ENCODE measurements at places on chromosomes 6 and 20.

- no peak for DNase-seq
Observed at GRCh38 chr6:131643855-131644460, 6.9 kb downstream of the ENPP3 start.

- DNase-seq, result no peak
Observed at GRCh38 chr6:130766239-130767144, 60.7 kb upstream of the SMLR1 start.

DNA sequence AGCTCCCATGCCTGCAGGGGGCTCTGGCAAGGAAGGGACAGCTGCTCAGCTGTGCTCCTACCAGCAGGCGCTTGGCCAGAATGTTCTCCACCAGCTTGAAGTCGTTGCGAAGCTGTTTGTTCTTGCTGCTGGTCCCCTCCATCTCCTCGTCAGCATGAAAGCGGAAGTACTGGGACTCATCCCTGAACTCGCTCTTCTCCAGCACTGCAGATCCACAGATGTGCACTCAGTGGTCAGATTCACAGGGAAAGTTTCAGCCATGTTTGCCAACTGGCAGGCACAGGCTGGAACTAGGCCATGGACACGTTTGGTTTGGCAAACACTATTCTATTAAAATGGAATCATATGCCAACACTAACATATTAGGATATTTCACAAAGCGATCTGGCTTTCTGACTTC, 167.9 kb downstream of the PREX1 start:
- DNase-seq, result no peak

DNA sequence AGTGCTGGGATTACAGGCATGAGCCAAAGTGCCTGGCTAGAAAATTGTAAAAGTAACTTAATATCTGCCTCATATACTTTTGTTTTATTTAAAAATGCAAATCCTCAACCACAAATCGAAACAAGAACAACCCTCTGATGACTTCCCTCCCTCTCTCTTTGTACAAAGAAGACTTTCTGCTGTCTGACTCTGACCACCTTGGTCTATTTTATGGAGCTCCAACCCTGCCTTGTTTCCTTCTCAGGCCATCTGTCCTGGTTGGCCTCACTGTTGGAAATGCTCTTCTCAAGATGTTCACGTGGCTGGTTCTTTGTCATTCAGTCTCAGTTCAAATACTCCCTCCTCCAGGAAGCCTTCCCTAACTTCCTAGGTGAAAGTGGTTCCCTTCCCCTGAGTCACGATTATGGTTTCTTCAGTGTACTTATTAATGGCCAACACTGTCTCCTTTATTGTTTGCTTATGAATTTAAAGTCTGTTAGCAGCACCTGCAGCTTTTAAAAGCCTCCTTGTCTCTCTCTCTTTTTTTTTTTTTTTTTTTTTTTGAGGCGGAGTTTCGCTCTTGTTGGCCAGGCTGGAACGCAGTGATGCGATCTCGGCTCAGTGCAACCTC, 151.5 kb upstream of the SALL4 start:
- no peak for DNase-seq

GRCh38 chr6:156507656-156508055, 269.5 kb upstream of the ARID1B start:
- DNase-seq, result no peak

- no peak for DNase-seq
Observed at GRCh38 chr6:20474874-20475542, 59.2 kb upstream of the CDKAL1 start.

GRCh38 chr6:73743081-73743480, 47.1 kb downstream of the CD109 start:
- DNase-seq, result no peak

GRCh38 chr6:84447651-84448050, 220.2 kb upstream of the CEP162 start:
- no peak for DNase-seq

DNA sequence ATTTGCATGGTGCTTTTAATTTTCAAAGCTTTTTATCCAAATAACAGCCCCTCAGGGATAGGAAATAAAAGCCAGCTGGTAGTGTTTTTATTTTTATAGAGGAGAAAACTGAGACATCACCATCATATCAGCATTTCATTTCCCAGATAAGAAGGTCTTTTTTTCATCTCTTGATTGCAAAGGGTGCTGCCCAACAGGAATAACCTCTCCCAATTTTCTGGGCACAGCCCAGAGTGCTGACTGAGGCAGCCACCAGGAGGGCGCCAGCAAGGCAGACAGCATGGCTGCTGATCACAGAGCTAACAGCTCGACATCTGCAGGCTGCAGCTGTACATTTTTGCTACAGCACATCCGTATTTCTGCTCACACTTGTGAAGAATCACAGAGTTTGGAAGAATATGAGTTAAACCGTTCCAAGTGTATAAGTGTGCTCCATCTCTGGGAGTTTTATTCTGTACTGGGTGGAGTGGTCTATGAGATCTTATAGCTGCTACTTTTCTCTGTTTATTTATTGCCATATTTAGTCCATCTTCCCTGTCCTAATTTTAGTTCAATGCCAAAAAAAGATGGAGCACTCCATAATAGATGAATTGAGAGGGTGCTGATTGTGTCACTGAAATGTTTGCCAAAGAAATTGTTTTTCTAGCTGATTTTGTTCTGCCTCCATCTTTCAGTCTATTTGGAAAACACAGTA, 85.5 kb upstream of the C20orf144 start:
- DNase-seq, result no peak

DNA sequence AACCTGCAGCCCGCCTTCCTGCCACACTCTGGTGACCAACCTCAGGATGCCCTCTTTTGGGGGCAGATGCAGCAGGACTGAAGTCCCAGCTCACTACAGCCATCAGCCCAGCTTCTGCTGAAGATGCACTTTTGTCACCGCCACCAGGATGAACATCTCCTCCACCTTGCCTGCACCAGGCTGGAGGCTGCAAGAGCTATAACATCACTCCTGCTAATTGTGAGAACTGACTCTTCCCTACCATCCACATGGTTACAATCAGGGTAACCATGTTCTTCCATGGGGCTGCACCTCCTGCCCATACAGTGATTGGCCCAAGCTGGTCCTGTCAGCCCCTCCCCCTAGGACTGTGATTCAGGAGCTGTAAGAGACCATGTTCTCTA, 2.0 kb upstream of the ACTL10 start:
- no peak for DNase-seq

DNA sequence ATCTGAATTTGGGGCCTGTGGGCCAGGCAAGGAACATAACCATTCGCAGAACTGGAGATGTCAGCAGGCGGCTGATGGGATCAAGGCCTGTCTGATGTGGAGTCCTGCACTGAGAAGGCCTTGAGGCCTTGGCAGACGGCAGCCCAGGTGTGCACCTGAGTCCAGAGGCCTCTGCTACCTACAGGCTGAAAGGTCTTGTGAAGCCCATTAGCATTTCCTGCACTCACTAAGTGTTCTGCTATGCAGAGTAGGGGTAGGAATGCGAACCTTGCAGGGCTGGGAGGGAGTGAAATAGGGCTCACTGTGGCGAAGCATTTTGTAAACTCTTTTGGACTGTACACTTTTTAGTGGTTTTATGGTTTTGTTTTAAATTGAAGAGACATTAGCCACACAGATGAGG, 48.3 kb upstream of the RNF24 start:
- DNase-seq, result no peak

GRCh38 chr20:10659651-10660601, 13.9 kb downstream of the JAG1 start:
- no peak for DNase-seq

DNA sequence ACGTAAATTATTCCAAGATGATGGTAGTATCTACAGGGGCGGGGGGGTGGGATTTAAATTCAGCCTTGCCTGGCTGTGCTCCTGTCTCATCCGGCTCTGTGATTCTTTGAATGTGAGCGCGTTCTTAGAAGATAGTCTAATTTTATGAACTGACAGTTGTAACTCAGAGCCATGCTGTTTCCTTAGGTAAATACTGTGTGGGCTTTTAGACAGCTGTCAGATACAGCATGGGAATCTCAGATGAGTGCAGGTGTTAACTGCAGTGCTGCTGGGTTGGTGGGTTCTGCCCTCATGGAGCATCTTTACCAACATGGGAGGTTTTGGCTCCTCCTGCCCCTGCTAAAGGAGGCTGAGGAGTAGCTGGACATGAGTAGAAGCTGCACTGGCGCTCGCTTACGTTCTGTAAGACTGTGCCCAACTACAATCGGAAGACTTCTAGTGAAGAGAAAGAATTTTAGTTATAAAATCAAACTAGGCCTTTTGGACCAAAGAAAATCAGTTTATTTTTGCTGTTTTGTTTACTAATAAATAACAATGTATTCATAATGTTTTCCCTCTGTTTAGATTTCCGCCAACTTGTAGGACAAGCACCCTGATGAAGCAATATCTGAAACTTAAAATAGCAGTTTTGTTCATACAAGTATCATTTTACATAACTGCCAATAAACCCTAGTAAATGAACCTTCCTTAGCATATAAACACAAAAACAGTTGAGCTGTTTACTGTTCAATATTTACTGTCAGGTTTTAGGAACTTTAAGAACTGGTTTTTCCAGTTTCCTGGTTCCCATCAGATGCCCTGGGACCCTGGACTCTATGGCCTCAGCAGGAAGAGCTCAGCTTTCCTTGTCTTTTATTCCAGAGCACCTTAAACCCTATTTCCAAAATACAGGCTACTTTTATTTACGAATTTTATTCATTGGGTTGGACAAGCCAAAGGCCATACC, 66.1 kb downstream of the FAM120B start:
- no peak for DNase-seq

GRCh38 chr20:53002786-53003185, 30.6 kb downstream of the TSHZ2 start:
- DNase-seq, result no peak

GRCh38 chr6:69280858-69281257, 516.0 kb downstream of the LMBRD1 start:
- no peak for DNase-seq

DNA sequence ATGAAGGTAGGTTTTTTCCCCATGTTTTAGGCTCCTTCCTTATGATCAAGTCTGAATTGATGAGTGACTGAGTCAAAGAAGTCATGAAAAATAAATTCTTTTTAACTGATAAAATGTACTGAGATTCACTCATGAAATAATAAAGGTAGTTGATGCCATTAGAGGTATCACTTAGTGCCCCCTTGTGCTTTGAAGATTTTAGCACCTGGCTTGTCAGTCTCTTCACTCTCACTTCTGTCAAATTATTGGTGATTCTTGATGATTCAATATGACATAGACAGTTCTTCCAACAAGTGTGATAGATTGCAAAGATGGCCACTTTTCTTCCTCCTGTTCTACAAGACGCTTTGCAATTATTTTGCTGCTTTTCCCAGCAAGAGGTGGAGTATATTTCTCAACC, 4.2 kb upstream of the DLK2 start:
- no peak for DNase-seq

GRCh38 chr6:67640484-67640883, 994.6 kb upstream of the ADGRB3 start:
- no peak for DNase-seq

DNA sequence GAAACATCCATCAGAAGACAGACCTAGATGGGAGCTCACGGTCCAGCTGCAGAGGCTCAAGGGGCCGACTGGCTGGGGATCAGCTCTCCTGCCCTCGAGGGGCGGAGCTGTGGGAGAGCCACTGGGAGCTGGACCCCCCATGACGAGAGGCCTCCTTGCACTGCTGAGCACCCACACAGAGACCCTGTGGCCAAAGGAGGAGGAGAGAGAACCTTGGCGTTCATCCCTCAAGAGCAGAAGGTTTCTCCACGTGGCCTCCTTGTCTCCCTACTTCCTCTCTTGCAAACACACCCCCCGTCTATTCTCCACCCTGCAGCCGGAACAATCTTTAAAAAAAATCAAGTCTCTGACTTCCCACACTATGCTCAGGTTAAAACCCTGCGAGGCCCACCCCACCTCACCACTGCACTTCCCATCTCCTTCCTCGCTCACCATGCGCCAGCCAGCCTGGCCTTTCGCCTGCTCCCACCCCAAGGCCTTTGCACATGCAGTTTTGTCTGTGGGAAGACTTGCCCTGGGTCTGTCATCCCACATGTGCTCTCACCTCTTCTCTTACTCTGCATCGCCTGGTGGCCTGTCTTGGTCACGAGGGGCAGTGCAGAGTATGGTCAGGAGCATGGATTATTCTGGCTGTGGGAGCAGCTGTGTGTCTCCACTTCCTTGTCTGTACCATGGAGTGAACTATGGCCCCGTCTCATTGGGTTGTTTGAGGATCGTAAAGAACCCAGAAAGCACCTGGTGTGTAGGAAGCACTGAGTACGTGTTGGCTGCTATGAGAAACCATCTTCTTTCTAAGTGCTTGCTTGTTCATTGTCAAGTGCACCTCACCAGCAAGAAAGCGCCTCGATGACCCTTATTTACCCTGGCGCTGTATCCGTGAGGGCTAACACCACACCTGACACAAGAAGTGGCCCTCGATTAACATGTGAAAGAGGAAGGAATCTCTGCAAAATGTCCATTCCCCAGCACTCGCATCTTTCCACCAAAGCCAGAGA, 32.9 kb downstream of the PMEPA1 start:
- DNase-seq, result no peak
